ENCODE measurements at places on chromosomes 16 and 17.

DNA sequence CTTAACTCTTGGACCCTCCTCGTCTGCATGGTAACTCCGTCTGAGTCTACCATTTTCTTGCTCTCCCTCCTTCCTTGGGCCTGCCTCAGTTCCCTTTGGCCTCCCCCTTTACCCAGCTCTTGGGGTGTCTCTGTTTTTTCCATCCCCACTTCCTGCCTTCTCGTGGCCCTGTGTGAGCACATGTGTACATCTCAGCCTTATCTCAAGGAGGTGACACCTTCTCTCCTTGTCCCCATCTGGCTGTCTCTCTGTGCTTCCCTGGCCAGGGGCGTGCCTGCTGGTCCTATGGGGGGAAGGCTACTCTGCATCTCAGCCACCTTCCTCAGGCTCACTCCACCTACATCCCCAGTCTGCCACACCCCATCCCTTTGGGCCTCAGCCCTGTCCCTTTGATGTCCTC is 6.6 kb downstream of the CTF1 start:
- DNase-seq: no peak

- no peak for DNase-seq
Measured at GRCh38 chr17:21082001-21082436, 39.2 kb upstream of the USP22 start.

DNA sequence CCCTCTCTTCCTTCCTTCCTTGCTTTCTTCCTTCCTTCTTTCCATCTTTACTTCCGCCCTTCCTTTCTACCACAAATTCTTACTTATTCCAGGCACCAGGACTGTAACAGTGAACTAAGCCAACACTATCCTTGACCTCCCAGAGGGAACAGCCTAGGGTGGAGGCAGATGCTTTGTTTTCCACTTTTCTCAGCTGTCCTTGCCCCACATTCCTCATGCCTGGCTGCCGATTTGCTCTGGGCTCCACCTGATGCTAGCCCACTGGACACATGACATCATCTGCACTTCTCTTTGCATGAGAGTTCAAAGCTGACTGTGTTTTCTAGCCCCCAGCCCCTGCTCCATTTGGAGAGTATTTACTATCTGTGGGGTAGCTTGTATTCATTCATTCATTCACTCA is 283.0 kb downstream of the MAF start:
- no peak for DNase-seq

GRCh38 chr17:78875363-78876093 is 27.5 kb downstream of the CEP295NL start:
- peak; percentile 33 for DNase-seq

DNA sequence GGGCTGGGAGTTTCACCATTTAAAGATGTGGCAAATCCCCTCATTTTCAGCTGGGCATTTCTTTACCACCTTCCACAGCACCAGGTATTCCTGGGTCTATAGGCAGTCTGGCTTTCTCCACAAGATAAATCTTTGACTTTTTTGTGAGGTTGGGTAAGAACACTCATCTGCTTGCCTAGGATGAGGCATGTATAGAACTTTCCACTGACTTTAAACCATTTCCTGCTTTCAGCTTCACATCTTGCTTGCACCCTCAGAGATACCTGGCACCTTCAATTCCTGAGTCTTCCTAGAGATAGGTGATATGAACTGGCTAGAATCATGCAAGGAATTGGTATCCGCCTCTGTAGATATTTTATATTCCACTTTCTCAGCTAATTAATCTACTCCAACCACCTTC is 27.9 kb downstream of the SMURF2 start:
- DNase-seq: no peak

- DNase-seq: no peak
Measured at GRCh38 chr16:53172517-53172916, 117.7 kb downstream of the CHD9 start.

DNA sequence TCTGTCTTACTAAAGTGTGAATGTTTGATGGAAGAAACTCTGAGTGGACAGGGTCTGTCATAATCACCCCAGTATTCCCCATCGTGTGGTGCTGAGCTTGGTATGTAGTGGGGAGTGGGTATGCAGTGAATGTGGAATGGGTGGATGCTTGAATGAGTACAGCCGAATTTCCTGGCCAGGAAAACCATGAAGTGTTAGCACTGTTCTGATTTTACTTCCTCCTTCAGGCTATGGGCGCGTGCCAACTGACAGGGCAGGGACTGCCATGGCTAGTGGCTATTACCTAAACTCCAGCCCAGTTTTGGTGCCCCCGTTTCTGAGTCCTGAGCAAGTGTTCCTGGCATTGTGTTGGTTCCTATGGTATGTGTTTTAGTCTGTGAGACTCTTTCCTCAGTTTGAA is 48.6 kb downstream of the PRKCA start:
- peak; percentile 78 for DNase-seq

GRCh38 chr17:15502369-15503112 is 35.1 kb upstream of the CDRT4 start:
- DNase-seq: peak; percentile 16

DNA sequence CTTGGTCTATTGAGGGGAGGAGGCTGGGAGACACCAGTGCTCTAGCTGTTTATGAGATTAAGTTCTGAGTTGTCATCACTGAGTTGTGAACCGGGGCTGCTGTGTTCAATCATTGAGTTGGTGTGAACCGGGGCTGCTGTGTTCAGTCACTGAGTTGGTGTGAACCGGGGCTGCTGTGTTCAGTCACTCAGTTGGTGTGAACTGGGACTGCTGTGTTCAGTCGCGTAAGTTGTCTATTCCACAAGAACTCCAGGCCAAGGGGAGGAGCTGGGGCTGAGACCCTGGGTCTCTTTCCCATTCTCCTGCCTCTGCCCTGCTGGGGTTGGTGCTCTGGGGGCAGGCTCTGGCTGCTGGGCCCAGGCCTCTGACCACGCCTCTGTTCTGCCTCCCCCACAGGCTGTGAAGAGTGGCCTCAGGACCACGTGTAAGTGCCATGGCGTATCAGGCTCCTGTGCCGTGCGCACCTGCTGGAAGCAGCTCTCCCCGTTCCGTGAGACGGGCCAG is 24.5 kb downstream of the WNT9B start:
- DNase-seq: no peak

DNA sequence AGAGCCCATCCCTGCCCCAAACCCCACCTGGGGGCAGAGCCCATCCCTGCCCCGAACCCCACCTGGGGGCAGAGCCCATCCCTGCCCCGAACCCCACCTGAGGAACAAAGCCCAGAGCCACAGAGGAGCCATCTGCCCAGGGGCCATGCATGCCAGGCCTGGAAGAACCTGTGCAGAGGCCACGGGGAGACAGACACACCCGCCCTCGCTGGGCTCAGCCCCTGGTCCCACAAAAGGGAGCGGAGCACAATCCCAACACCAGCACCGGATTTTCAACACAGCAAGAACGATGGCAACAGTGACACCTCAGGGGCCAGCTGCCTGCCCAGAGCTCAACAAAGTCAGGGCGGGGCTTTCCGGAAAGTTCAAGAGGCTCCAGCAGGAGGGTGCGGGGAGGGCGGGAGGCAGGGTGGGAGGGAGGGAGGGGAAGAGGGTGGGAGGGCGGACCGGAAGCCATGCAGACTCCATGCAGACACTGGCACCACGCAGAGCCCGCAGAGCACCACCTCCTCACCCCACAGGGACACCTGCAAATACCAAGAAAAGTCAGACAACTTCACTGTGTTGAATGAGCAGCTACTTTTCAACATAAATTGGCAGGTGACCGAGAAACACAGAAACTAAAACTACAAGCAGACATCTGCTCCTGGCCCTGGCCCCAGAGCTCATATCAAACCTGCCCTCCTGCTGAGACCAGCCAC is 27.9 kb upstream of the C16orf95 start:
- DNase-seq: no peak

GRCh38 chr17:78226759-78227454 is 4.5 kb upstream of the TMEM235 start:
- no peak for DNase-seq

GRCh38 chr17:57675427-57676387 is 69.4 kb downstream of the CCDC182 start:
- no peak for DNase-seq

- no peak for DNase-seq
Measured at GRCh38 chr16:75250089-75250808, 1.2 kb downstream of the BCAR1 start.

DNA sequence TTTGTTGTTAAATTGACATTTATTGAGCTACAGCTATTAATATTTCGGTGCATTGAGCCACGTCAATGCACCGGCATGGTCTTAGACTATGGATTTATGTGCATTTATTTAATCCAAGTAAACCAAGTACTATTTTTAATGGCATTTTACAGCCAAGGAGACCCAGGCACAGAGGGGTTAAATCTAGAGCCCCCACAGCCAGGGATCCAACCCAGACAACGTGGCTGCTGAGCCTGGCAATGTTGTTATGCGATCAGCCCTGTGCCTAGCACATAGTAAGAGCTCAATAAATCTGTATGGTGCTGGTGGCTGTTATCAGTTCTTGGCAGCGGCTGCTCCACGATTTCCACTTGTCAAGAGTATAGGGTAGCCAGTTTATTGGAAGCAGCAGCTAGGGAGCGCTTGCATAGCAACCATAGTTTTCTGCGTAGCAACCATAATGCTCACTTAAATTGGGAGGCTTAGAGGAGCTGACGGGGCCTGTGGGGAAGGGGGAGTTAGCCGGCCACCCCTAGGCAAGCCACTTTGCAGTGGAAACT is 541 bp upstream of the RBBP6 start:
- no peak for DNase-seq

DNA sequence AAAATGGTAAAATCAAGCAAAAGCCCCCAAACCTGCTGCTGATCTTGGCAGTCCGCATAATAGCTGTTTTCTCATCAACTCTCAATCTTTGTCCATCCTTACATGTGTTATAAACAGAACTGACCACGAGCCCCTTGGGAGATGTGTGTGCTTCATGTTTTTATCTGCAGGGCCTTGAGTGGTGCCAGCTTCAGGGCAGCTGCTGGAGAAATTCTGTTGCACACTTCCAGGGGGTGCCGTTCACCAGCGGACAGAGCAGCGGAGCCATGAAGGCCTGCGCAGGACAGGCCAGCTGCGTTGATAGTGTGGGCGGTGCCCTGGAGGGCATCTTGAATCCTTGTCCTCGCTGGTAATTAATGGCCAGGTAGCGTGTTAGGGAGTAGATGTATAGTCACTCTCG is 20.1 kb downstream of the MPRIP start:
- DNase-seq: no peak

DNA sequence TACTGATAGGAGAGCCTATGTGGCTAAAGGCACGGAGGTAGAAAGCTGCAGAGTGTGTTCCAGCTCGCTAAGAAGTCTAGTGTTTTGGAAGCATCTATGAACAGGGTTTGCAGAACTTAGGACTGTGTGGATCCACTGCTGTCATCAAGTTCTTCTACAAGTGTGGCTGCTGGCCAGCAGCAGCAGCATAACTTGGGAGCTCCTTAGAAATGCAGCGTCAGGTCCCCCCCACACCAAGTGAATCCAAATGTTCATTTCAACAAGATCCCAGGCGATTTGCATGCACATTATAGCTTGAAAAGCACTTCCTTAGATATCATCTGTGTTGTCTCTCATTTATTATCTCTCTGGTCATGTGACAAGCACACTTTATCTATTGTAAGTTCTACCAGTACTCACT is 131.9 kb upstream of the SHISA6 start:
- DNase-seq: no peak

GRCh38 chr16:4510747-4511426 is 27.7 kb downstream of the CDIP1 start:
- no peak for DNase-seq

- DNase-seq: no peak
Measured at GRCh38 chr17:41914358-41914766, 4.4 kb downstream of the ACLY start.

DNA sequence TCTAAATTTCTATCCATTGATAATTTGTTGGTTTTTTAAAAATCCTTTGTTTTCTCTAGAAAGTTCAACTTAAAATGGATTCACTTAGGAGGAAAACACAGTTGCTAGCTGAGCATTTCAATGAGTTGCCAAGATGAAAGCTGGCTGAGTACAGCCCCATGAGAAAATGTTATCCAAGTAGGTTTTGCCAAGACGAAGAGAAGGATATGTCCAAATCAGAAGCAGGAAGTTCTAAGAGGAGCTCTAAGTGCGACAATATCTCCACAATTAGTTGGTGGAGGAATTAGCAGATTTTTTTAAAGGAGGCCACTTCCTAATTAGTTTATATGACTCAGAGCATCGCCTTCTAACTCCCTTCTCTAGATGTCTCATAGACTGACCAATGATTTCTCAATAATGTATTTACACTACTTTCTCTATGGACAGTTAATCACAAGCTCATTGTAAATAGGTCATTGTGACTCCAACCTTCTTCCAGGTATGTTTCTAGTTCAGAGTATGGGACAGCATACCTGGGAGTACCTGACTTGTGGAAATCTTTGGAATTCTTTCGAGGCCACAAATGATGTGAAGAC is 873.3 kb upstream of the SOX9 start:
- no peak for DNase-seq

GRCh38 chr16:51236583-51236982 is 85.5 kb upstream of the SALL1 start:
- no peak for DNase-seq

- no peak for DNase-seq
Measured at GRCh38 chr17:32927201-32927723, 691 bp upstream of the TMEM98 start.

- DNase-seq: no peak
Measured at GRCh38 chr16:75798714-75799113, 72.4 kb upstream of the CPHXL start.

DNA sequence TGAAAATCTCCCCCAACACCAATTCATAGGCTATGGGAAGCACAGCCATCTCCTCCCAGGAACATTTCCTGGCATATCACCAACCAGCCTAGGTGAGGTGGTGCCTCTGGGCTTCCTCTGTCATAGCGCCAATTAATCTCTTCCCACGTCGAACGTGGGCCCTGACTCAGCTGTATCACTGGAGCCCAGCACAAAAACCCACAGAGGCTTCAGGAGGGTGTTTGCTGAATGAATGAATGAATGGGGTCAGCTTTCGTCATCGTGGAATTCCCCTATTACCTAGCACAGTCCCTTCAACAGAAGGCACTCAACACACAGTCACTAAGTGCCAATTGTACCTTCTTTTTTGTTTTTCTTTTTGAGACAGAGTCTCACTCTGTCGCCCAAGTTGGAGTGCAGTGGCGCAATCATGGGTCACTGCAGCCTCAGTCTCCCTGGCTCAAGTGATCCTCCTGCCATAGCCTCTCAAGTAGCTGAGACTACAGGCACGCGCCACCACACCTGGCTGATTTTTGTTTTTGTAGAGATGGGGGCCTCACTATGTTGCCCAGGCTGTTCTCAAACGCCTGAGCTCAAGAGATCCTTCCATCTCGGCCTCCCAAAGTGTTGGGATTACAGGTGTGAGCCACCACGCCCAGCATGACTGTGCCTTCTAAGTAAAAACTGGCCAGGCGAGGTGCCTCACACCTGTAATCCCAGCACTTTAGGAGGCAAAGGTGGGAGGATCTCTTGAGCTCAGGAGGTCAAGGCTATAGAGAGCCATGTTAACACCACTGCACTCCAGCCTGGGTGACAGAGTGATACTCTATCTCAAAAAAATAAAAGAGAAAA is 4.1 kb downstream of the ZNF688 start:
- DNase-seq: peak; percentile 69

Measured in renal cortical epithelial cell (primary cell).